ENCODE measurements at places on chromosomes 13 and 19.

GRCh38 chr13:38417727-38418126 is 68.1 kb downstream of the UFM1 start:
- no peak for DNase-seq

DNA sequence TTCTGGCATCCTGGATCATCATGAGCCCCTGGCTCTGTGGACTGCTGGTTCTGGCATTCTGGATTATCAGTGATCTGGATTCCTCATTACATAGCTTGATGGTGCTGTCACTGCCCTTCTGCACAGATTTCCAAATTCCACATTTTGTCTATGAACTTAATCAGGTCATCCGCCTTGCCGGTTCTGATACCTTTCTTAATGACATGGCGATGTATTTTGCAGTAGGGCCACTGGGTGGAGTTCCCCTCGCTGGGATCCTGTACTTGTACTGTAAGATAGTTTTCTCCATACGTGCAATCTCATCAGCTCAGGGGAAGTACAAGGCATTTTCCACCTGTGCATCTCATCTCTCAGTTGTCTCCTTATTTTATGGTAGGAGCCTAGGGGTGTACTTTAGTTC is 24.4 kb upstream of the OR7C2 start:
- DNase-seq = no peak

GRCh38 chr19:30584090-30584489 is 211.9 kb downstream of the ZNF536 start:
- no peak for DNase-seq

GRCh38 chr13:26327940-26328725 is 74.2 kb downstream of the CDK8 start:
- no peak for DNase-seq

DNA sequence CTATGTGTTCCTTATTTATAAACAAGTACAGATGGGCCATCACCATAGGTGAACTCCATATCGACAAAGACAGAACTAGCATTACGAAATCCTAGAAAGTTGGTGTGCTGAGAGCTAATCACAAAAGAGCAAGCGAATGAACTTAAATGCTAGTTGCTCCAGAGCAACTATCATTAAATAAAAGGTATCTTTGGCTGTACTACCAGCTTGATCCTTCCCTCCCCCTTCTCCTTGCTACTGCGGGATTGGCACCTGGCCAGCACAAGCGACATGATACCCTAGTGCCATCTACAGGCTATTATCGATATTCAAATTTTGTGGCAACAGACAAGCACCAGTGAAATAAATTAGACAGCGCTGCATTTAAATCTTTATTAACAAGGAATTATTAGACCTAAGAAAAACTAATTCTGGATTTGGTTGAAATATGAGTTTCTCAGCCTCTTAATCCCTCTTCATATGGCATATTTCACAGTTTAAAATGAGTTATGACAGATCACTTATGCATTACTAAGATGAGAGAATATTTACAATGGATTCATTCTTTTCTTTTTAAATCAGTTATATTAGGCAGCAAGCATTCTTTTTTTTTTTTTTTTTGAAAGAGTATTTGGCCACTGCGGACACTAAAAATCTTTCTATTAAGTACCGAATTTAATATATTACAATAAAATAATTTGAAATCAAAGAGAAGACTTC is 5.8 kb downstream of the PCDH9 start:
- no peak for DNase-seq

DNA sequence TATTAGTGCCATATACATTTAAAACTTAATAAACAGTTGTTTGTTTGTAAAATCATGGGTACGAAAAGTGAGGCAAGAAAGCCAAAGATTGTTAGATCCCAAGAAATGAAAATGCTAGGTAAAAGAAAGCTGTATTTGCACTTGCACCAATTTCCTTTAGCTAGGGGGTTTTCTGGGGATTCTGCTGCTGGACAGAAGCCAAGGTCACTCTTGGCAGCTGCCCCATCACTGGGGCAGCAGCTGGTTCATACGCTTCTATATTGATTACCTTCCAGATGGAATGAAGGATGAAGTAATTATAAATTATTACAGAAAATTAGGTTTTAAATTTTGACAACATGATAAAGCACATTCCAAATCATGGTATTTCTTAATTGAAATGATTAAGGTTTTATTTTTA is 127.4 kb downstream of the SLITRK5 start:
- DNase-seq = no peak

DNA sequence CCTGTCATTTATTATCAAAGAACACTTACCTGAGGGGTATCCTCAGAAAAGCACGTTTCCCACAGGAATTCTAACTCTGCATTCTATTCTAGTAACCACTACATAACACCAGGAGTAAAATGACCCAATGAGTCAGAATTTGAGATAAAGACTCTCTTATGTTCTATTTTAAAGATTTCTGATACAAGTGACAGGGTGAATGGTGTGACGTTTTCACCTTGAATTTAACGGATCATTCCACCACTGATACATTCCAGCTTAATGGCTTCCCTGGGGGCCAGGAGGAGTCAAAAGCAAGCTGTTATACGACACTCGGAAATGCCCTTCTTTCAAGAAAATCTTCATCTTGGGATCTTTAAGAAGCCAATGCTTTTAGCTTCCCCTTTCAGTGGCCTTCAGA is 55.2 kb downstream of the SLC7A1 start:
- DNase-seq = no peak

DNA sequence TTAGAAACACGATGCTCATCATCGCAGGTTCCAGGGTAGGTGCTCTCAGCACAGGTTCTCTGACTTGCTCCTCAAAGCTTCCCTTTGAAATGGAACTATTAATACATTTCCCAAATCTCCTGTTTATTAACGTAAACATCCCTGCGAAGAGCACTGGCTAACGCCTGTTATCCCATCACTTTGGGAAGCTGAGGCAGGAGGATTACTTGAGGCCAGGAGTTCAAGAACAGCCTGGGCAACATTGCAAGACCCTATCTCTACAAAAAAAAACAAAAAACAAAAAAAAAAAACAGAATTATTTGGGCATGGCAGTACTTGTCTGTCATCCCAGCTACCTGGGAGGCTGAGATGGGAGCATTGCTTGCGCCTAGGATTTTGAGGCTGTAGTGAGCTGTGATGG is 18.7 kb downstream of the CEACAM16 start:
- DNase-seq = no peak
